ENCODE measurements at places on chromosomes 11 and 22. TPM values are rescaled to one million over a fixed set of nuclear protein-coding genes. Genes with fewer than 3 reads are reported as not detected.

The NKAPD1 gene
- 19.3 TPM for total RNA-seq

The SELENOM gene
- 38.0 TPM for total RNA-seq

The OR8G1 gene
- total RNA-seq: not detected

The MS4A4E gene
- not detected for total RNA-seq

The SLC7A4 gene
- 0.23 TPM for total RNA-seq

The OR5W2 gene
- total RNA-seq: not detected

The CBL gene
- 2.5 TPM for total RNA-seq

The NLRP10 gene
- total RNA-seq: 0.23 TPM

The IL17REL gene
- total RNA-seq: not detected

The RSF1 gene
- total RNA-seq: 27.9 TPM

The SLC6A5 gene
- total RNA-seq: not detected

The KIAA1671 gene
- total RNA-seq: 17.3 TPM
